ENCODE measurements at places on chromosomes 12 and 14.

GRCh38 chr12:53082637-53083175 lies 3.5 kb upstream of the SPRYD3 start:
- DNase-seq = no peak

DNA sequence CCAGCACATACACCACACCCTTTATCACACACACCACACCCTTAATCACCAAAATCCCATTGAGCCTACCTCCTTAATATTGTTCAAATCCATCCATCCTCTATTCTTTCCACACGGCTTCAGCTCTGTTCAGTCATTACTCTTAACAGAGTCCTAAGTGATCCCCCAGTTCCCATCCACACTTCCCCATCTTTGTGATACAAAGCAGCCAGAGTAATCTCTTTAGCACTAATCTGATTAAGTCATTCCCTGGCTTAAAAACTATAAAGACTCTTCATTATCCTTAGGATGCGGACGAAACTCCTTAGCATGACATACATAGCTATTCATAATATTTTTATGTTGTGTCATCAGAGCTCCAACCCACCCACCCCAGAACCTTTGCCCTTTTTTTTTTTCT lies 14.7 kb upstream of the MFAP5 start:
- DNase-seq = no peak

GRCh38 chr14:29717901-29718300 lies 209.7 kb downstream of the PRKD1 start:
- no peak for DNase-seq

- DNase-seq = no peak
These were observed 490 bp downstream of the SOS2 start for GRCh38 chr14:50230701-50231474.

DNA sequence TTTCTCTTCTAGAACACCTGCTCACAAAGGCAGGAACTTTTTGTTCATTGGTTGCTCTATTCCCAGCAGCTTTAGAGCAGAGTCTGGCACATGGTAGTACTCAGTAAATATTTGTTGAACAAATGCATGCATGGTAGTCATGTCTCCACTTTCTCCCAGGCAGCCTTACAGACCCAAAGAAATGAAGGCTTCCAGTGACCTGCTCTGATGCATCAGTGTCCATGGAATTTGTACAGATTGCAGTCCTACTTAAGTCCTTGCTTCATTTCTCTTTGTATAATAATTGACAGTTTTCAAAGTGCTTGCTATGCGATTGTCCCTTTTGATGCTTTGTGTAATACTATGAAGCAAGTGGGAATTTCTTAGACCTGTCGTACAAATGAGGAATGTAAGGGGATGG lies 119.6 kb downstream of the DERA start:
- no peak for DNase-seq

DNA sequence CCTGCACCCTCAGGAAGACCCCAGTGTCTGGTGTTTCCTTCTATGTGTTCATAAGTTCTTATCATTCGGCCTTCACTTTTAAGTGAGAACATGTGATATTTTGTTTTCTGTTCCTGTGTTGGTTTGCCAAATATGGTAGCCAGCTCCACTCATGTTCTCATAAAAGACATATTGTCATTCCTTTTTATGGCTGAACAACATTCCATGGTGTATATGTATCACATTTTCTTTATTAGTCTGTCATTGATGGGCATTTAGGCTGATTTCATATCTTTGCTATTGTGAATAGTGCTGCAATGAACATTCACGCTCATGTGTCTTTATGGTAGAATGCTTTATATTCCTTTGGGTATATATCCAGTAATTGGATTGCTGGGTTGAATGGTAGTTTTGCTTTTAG lies 645.1 kb downstream of the SLC16A7 start:
- DNase-seq = no peak

DNA sequence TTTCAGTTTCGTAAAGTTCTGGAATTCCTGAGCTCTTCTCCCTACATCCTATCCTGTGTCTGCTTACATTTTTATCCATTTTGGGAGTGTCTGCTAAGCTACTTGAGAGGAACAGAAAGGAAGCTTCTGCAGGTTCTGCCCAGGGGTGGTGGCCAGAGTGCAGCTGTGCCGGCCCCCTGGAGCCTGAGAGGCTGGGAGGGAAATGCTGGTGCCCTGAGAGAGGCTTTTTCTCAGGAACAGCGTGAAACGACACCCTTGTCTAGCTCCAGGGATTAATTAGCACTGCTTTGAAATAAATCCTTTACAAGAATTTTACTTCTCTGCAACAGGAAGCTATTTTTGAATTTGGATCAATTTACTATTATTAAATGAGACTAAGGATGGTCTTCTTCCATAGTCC lies 165.4 kb downstream of the SLC15A5 start:
- no peak for DNase-seq

DNA sequence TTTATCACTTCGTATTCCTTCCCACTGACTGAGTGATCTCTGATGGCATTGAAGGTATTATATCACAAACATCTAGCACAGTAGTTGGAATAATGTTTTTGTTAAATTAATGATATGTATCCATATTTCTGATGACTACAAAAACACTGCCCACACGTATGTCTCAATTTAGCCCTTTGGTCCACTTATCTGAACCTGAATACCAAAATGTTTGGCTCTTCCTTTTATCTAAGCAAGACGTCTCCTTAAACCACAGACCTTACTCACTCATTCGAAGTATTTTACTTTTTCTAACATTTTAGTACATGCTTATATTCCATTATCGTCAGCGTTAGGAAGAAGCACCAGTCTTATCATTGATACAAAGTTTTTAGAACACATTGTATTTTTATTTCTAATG lies 126.4 kb downstream of the PIK3C2G start:
- DNase-seq = no peak

GRCh38 chr14:96698960-96699539 lies 98.1 kb upstream of the VRK1 start:
- no peak for DNase-seq

GRCh38 chr14:26866721-26867120 lies 268.9 kb upstream of the NOVA1 start:
- no peak for DNase-seq

DNA sequence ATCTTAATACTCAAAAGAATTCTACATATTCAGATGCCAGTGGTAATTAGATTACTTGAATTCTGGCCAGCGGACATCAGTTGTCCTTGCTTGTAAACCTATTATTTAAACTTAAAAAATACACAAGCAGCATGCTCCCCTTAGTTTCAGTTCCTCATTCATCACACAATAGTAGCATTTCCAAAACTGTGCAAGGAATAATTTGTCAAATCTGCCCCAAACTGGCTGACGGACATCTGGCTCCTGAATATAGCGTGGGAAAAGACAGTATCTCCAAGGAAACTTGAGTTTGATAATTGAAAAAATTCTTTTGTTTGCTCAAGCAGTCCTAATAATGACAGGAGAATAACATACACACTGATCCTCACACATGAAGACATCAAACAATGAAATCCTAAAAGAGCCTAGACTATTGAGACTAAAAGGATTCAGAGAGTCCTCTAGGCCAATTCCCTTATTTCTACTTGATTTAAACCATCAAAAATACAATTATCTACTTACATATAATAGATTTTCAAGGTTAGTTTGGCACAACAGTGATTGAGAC lies 90.4 kb downstream of the KIF21A start:
- no peak for DNase-seq

- DNase-seq = no peak
These were observed 51.6 kb upstream of the RIC8B start for GRCh38 chr12:106722837-106723236.

DNA sequence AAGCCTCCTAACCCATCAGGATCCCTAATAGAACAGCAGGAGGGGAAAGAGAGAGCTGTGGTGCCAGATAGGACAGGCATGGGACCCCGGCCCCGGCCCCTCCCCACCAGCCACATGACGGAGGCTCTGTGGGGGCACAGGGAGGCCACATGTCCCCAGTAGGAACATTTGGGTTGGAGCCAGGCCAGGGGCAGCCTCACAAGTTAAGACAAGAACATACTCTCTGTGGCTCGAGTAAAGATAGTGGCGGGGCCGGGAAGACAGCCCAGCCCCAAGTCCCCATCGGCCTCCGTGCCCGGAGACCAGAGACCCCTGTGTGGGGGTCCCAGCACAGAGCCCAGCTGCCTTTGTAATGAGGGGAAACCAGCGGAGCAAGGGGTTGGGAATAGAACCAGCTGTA lies 78.6 kb upstream of the GALNT9 start:
- DNase-seq = no peak

DNA sequence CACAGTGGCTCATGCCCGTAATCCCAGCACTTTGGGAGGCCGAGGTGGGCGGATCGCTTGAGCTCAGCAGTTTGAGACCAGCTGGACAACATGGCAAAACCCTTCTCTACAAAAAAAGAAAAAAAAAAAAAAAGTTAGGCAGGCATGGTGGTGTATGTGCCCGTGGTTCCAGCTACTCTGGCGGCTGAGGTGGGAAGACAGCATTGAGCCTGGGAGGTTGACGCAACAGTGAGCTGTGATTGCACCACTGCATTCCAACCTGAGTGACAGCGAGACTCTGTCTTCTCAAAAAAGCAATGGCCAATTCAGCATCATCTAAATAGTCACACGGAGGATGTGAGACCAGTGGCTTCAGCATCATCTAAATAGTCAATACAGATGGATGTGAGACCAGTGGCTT lies 10.4 kb upstream of the SAMD4A start:
- DNase-seq = no peak

GRCh38 chr14:76917158-76917596 lies 91.0 kb downstream of the LRRC74A start:
- DNase-seq = no peak

GRCh38 chr12:58588770-58589169 lies 331.5 kb downstream of the LRIG3 start:
- no peak for DNase-seq

GRCh38 chr14:24135584-24135833 lies 485 bp upstream of the PSME1 start:
- DNase-seq = no peak

- DNase-seq = no peak
These were observed 37.8 kb upstream of the ITPR2 start for GRCh38 chr12:26870491-26871419.

GRCh38 chr14:59918824-59919569 lies 947 bp upstream of the LRRC9 start:
- no peak for DNase-seq

DNA sequence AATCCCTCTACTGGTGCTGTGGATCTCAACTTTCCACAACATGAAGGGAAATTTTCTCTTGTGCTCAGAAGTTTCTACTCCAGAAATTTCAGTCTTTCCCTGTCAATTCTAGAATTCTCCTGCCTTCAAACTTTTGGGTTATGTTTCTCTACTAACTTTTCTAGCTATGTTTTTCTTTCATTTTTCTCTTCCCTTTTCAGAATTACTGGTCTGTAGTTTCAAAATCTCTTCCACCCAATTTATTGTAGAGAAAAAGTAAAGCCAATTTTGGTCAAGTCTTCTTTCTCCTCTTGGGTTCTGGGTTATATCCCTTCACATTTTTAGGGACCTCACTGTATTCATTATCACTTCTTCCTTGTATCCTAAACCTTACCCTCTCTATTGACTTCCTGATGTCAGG lies 18.9 kb downstream of the CNTN1 start:
- DNase-seq = no peak

DNA sequence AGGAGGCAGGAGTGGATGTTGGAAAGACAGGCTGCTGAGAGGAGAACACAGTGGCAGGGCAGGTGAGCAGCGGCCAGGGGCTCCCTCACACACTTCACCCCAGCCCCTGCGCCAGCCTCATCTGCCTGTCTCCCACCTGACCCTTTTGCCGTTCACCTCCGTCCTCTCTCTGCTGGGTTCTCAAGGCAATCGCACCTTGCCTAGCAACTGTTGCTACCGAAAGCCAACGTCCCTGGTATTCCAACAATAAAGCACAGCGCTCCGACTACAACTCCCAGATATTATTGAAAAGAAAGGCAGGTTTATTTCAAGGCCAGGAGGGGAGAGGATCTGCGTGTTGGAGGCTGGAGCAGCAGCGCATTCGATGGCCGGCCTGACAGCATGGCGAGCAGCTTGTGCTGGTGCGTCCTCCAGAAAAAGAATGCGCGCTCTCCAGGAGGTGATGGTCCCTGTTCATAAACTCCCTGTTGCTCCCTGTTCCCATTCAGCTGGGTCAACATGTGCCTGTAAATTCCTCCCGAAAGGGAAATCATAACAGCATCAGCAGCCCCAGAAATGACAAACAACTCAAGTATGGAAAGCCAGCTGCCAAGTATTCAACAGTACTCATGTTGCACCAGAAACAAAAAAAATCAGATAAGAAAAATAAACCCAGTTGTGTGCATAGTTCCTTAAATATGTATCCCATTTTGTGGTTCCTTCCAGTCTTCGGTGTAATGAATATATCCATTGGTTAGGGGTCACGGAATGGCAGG lies 153.0 kb upstream of the DIO3 start:
- no peak for DNase-seq

GRCh38 chr14:87233266-87233665 lies 759.7 kb downstream of the GALC start:
- DNase-seq = no peak
